NAMALWA (cell line): ENCODE measurements at places on chromosomes 7 and 10.

GRCh38 chr7:130430841-130431666, 9.8 kb downstream of the CEP41 start:
- DNase-seq: no peak

DNA sequence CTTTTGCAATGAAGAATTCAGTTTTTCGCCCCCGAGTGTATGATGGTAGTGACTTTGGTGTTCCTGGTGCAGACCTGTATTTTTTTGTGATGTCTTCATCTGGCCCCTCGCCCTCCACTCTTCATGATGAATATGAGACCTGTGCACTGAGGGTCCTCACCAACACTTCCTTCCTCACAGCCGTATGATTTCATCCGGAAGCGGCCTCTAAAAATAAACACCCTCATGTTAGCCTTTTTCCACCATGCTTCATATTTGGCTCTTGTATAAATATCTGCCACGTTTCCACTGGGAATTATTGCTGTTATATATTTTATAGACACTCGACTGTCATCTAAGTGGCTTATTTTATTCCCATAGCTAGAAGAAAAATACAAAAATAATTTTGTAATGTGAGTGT, 160.4 kb downstream of the MGMT start:
- DNase-seq: no peak

DNA sequence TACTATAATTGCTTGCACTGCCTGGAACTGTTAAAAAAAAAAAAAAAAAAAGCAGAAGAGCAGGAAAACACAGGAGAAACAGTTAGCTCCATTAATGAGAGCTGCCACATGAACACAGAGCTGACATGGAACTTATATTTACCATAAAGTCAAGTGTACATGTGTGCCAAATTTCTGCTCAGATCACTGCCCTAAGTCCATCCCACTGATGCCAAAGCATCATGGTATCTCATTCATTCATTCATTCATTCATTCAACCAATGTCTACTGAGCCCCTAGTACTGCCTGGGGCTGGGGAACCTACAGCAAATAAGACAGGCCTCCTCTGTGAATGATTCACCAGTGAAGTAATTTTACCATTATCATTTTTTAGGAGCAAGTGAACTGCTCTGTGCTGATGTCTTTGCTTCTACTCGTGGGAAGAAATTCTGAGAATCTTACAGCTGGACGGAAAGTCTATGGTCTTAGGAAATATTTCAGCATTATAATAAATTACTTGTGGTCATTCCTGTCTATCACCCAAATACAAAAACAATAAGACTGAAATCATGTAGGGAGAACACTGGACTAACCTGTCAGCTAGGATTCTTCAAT, 58.8 kb upstream of the ABLIM1 start:
- no peak for DNase-seq

DNA sequence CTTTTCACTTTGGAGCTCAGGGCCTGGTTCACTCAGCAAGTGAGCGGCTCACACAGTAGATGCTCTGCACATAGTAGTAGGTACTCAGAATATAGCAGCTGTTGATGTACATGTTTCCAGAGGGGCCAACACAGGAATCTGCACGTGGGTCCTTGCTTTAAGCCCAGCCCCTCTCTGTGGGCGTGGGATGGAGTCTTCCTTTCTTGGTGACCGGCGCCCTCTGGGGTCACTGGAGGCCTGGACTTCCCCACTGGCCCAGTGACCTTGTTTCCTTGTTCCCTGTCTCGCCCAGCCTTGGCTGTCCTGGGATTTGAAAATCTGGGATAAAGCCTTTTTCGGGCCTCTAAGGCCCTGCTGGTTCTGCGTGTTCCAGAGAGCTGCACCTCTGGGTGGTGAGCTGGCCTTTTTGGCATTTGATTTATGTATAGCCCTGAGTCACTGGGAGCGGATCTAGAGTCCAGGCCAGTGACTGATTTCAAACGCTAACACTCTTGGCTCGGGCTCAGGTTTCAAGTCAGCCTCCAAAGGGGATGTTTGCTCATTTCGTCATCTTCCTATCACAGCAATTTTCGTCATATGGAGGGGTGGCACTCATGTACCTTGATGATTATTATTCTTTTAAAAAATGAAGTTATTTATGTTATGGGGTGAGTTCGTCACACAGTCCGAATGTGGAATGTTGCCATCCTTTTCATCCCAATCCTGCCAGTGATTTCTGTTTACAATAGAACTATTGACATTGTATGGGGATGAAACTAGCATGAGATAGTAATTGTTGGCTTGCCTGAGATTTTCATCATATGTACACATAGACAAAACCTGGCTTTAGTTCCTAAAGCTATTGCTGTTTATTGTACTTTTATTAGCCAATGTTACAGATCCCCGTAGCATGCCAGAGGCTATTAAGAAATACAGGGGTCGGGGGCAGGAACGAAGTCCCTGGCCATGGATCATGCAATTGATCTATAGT, 65.5 kb downstream of the CUX1 start:
- DNase-seq: no peak
